Heart right ventricle (tissue), 16 donors: ENCODE measurements at places on chromosomes 2 and 18.

DNA sequence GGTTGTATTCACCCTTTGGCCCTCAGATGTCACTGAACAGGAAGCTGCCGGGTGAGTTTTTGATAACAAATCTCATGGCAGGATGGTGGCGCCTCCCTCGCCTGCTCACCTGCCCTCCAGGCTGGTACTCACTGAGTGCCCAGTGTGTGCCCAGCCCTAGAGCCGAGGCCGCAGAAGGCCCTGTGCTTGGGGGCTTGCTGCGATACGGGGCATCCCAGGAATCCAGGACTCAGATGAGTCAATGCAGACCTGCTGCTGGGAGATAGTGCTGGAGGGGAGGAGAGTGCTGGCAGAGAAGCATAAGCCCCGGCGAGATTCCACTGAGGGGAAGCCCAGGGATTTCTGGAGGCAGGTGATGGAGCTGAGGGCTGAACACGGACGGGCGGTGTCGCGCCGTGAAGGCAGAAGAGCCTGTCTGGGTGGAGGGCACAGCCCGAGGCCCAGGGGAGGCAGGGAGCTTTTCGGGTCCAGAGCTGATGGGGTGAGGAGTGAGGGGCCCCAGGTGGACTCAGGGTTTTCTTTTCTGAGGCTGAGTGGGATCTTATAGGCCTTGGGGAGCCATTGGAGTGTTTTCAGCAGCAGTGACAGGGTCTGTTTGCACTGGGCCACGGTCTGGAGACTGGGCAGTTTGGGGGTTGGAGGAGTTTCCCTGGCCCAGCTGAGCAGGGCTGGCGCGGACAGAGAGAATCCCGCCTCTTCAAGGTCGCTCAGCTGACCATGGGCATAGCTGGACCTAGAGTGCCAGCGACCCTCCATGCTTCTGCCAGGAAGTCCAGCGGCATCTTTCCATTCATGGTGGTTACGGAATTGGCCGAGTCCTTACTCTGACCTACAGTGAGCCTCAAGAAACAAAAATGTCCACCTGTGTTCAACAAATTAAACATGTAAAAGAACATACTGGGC, 35.5 kb downstream of the LDLRAD4 start:
- no peak for DNase-seq

DNA sequence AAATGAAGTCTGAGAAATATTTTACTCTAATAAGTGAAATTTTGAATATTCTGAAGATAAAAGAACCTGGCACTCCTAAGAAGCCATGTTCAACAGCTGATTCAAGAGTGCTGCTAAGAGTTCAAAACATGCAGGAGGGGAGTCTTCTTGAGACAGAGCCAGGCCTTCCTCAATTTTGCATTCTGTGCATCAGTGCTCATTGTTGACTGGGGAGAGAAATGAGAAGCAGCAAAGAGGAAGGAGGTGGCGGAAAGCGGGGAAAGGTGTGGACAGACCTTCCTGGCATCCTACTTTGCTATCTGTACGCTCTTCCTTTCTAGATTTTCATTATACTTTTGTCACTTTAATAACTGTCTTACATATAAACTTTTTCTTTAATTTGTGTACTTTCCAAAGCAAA, 29.7 kb upstream of the TXNDC2 start:
- DNase-seq, result no peak

DNA sequence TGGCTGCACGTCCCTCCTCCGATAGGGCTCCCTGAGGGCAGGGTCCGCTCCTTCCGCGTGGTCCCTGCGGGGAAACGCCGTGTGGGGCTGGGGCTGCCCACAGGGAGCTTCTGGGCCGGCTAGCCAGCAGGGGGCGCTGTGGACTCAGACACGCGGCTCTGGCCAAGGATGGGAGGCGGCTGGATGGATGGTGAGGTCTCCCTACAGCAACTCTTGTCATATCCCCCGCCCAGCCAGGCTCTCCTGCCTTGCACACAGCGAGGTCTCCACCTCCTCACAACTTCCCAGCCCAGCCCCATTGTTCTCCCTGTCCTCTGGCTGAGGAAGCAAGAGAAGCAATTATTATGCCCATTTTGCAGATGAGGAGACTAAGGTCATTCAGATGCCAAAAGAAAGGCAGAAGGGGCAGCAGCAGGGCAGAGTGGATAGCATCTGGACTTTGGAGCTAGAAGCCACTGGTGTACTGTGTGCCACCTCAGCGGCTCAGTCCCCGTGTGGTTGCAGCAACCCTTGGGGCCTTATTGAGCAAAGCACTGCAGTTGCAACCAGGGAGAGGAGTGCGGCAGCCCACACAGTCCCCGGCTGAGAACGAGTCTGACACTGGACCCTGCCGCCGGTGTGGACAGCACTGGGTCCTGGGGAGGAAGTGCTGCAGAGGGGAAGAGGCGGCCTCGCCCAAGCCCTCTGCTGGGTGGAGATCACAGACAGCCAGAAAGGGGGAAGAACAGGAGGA, 99.0 kb downstream of the ZFP36L2 start:
- DNase-seq, result peak; percentile 63

DNA sequence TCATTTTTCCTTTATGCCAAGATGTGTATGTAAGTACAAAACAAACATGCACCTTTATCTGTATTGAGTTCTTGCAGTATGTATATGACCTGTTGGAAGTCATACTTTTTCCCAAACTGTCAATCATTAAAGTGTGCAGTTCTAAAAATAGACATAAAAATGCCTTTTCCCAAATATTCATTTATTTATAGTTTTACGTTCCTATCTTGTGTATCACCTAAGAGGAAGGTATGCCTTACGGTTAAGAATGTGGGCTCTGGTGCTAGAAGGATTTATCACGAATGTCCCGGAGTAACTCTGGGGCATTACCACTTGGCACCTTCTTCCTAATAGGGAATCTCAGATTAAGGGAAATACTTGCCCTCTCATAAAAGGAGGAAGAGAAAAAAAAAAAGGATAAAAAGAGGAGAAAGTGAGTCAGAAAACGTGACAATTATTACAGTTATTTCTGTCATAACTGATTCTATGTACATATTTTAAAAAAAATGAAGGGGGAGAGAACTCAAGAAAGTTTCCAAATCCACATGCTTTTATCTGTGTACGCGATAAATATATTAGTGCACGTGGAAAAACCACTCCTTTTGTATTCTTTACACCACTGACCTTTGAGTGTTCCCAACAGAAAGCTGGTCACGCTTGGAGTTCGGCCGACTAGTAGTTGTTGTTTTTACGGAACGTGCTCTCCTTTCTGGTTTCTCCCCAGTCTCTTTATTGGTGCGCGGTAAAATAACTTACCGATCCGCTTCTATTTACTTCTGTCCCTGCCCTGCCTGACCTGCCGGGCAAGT, 721 bp downstream of the MCEE start:
- no peak for DNase-seq

DNA sequence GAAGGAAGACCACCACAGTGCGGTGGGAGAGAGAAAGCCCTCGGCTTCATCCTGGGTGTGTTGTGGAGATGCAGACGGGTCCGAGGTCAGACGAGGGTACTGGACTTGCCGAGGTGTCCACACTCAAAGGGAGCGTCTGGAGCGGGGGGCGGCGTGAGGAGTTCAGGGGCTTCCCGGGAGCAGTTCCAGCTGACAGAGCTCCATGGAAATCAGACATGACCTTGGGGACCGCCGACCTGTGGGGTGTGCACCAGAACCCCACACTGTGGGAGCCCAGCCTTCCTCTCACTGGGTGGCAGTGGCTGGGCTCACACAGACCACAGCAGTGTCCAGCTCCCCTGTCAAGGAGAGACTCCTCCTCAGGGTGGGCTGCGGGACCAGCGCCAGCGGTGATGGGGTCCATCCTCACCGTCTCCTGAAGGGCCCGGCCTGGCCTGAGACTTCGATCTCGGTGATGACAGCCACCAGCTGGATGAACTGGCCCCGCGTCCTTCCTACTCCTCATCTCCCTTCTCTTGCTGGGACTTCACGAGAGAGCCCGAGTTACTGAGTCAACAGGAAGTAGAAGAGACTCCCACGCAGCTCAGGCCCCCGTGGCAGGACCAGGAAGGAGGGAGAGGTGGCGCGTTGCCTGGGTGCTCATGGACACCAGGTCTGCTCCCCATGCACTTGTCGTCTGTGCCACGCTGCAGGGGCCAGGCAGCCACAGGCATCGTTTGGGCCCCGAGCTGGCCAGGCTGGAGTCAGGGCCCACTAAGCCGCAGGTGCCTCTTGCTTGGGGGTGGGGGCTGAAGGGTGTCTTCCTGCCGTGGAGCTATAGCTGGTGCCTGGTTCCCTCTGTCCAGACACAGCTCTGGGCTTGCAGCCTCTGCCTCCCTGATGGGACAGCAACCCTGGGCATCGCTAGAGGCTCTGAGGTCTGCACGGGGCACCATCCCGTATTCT, 101.9 kb upstream of the CTDP1 start:
- DNase-seq, result no peak

GRCh38 chr18:50093366-50094064, 101.4 kb downstream of the MYO5B start:
- DNase-seq, result no peak

GRCh38 chr2:234795272-234795920, 156.4 kb upstream of the SH3BP4 start:
- DNase-seq, result no peak

DNA sequence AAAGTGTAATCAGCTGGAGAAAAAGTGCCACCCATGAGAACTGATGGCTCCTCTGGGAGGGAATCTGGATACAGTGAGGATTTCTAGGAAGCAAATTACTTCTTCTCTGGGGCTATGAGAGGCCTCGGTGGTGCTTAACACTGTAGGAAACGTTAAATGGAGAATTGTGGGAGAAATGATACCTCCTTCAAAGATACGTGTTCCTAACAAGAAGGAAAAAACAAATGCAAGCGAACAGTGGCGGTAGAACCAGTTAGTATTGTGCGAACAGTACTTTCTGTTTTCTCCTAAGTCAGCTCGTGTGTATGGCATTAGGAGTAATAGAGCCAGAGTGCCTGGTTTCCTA, 587 bp upstream of the MTIF2 start:
- no peak for DNase-seq

DNA sequence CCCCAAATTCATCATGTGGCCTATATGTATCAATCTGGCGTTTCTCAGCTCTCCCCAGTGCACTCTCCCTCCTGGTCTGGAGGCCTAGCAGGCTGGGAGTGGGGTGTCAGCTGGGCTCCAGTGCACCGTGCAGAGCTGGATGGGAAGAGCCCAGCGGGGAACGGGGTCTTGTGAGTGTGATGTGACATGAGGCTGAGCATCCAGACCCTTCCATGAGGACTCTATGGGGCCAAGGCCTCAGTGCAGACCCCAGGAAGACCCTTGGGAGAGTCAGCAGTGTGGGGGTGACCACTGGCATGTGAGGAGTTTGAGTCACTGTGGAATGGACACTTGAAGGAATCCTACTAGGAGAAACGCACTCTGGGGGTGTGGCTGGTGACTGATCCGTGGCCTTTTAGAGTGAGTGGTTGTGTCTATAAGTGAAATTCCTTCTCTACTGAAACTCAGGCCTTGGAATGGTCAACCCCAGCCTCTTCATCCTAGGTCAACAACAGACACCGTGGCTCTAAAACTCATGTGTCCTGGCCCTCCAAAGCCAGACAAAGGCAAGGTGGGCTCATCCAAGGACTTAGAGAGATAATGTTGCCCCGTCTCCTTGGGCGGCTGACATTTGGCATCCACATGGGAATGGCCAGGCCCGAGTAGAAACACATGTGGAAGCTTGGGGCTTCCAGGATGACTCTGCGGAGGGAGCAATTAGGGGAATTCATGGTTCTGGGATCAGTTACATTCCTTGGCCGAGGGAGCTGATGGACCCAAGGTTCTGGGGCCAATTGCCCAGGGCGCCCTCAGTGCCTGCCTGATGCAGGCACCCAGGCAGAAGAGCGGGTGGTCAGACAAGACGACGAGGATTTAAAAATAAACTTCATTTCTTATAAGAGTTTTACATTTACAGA, 156.0 kb upstream of the TWIST2 start:
- no peak for DNase-seq
